WTC11 (cell line): ENCODE measurements at places on chromosomes 4 and X.

DNA sequence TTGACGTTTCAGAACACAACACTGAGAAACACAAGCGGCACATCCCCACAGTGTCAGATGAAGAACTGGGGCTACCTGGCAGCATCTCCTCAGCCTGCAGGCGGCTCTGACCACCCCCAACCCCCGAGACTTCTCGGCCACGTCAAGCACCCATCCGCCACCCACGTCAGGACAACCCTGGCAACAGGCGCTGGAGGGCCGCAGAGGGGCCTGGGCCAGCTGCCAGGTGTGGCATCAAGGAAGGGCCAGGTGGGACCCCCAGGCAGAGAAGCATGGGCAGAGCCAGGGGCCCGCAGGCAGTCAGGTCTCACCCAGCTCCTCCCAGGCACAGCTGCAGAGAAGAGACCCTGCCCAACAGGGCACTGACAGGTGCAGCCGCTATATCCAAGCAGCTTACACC, 22.3 kb downstream of the GAK start:
- no peak overlapping the region for H3K27ac ChIP-seq
- no peaks in the 10 kb centered on the region for H3K27me3 ChIP-seq
- H3K4me1 ChIP-seq = peaks cover 5% of the 10 kb centered on the region; the same call in 1 of the 2 replicates
- peaks cover 25% of the 10 kb centered on the region for H3K36me3 ChIP-seq

DNA sequence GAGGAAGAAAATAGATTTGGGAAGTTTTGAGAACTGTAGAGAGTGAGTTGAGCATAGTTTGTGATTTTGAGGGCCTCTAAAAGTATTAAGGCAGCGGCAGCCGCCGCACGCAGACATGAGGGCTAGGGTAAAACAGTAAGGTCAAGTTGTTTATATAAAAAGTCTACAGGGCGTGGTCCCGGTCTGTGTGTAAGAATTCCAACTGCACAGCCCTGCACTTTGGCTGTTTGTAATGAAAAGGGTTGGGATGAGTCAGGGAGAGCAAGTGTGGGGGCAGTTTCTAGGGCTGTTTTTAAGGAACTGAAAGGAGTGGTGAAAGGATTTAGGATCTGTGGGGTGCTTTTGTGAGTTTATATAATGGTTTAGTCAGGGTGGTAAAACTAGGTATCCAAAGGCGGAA, 55.0 kb downstream of the BEX3 start:
- no peak overlapping the region for H3K4me3 ChIP-seq
- no peak overlapping the region for H3K27ac ChIP-seq
- no peak for DNase-seq
- no peaks in the 10 kb centered on the region; the same call in 1 of the 2 replicates for H3K36me3 ChIP-seq

DNA sequence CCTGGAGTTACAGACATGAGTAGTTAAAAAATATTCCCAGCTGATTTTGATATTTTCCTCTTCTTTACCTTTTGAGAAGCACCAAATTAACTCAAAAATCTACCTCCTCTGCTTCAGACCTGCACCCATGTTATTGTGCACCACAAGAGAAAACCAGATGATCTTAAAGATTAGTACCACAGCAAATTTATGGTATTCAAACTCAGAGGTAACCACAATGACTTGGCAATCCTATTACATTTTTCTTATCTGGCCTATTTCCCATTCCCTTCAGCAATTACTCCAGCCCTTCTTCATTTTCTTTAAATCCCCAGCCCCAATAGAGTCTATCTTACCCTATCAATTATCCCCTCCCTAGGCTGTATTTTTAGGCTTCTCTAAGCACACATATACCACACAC, 535.1 kb downstream of the FAT4 start:
- H3K27ac ChIP-seq = no peak overlapping the region
- H3K4me3 ChIP-seq = no peak overlapping the region
- H3K27me3 ChIP-seq = no peaks in the 10 kb centered on the region
- no peaks in the 10 kb centered on the region for H3K36me3 ChIP-seq
- H3K4me1 ChIP-seq = no peaks in the 10 kb centered on the region

GRCh38 chr4:174522183-174523024, at the start of gene HPGD:
Gene HPGD (minus strand): TSS chr4:174522488. CDS start chr4:174522451, 37 bp downstream.
- H3K27ac ChIP-seq = no peak within 1 kb of the TSS
- peak; percentile 62 for DNase-seq
- H3K27me3 ChIP-seq = peaks cover 29% of the 10 kb centered on the region

DNA sequence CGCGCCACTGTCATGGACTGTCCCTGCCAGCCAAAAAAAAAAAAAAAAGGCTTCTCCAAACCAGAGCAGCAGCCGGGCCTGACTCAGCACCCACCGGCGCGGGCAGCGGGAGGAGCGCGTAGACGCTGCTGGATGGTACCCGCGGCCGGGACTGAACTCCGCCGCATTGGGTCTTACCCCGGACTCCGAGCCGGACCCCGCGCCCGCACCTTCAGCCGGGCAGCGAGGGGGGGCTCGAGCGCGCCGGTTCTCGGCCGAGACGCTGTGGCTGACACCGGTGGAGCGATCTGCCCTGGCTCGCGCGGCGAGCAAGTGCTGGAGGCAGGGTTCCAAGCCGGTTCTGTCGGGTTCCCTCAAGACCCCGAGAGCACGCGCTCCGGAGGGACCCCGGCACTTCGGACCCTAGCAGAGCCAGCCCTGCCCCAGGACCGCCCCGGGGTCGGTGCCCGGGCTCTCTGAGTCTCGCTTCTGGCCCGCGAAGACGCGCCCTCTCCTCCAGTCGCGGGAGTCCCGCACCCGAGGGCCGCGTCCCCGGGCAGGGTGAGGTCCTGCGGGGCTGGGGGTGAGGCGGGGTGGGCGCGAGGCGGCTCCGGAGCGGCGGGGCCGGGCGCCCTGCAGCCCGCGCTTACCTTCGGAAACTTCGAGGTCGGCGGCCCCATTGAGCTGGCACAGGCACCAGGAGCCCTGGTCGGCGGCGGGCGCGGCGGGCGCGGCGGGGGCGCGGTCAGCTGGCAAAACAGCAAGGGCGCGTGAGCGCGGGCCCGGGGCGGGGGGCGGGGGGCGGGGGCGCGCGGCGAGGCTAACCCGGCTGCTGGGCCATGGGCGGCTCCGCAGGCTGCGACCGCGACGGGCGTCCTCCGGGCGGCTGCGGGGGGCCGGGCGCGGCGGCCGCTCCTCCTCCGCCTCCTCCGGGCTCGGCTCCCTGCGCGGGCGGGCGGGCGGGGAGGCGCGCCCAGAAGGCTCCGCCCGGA, 11.8 kb upstream of the MAN2B2 start:
- peaks cover 91% of the 10 kb centered on the region for H3K27me3 ChIP-seq
- H3K27ac ChIP-seq = no peak overlapping the region
- H3K36me3 ChIP-seq = no peaks in the 10 kb centered on the region

DNA sequence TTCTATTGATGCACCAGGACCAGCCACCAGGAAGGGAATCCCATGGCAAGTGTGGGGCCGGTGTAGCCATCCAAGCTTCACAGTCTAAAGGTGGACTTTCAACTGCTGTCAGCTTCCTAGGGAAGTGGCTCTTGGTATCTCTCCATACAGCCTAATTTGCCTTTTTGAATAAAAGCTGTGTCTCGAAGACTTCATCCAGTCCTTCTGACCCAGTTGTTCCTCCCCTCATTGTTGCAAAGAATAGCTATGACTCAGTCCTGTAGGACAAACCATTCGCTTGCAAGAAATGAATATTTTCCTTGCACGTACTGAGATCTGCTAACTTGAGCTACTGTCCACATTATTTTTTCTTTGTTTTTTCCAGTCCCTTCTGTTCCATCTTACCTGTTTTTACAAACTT, 145.1 kb upstream of the CTSO start:
- no peaks in the 10 kb centered on the region for H3K36me3 ChIP-seq
- no peak overlapping the region for H3K27ac ChIP-seq
- no peaks in the 10 kb centered on the region for H3K27me3 ChIP-seq
- peaks cover 5% of the 10 kb centered on the region for H3K4me1 ChIP-seq
- no peak for DNase-seq
- H3K4me3 ChIP-seq = no peak overlapping the region

DNA sequence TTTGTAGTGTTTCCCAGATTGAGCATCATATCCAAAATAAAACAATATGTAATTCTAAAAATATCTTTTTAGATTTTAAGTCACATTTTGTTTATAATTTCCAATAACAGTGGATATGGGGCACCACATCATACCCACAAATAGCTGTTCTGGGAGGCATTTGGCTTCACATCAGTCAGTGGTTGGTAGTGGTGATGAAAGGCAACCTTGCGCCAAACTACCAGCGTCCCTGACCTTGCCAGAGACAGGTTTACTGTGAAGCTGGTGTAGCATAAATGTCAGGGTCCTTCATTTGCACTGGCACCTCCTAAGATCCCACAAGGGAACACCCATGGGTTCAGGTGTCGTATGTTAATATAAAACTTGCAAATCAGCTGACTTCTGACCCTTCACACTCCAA, 222.2 kb downstream of the DCTD start:
- H3K27me3 ChIP-seq = no peaks in the 10 kb centered on the region
- H3K27ac ChIP-seq = no peak overlapping the region
- peaks cover 26% of the 10 kb centered on the region for H3K4me1 ChIP-seq
- H3K4me3 ChIP-seq = no peak overlapping the region
- peaks cover 15% of the 10 kb centered on the region for H3K36me3 ChIP-seq
- DNase-seq = no peak

DNA sequence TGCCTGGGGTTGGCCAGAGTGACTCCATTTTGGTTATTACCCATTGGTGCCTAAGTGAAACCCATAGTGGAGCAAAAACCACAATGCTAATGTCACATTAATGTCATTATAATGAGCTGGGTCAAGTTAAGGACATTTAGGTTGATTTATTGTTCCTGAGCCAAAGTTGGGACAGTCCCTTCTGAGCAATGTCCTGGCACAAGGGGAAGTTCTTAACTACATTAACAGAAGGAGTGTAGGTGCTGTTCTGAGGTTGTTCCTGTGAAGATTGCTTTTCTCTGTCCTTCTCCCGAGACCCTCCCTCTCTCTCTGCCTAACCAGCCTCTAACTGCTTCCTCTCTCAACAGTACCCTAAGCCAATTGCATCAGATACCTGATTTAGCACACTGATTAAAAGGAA, 1956.8 kb upstream of the PCDH10 start:
- no peak overlapping the region for H3K4me3 ChIP-seq
- no peak overlapping the region for H3K27ac ChIP-seq
- no peaks in the 10 kb centered on the region for H3K27me3 ChIP-seq
- peaks cover 13% of the 10 kb centered on the region; the same call in 1 of the 2 replicates for H3K36me3 ChIP-seq
- H3K4me1 ChIP-seq = peaks cover 2% of the 10 kb centered on the region; the same call in 1 of the 2 replicates

DNA sequence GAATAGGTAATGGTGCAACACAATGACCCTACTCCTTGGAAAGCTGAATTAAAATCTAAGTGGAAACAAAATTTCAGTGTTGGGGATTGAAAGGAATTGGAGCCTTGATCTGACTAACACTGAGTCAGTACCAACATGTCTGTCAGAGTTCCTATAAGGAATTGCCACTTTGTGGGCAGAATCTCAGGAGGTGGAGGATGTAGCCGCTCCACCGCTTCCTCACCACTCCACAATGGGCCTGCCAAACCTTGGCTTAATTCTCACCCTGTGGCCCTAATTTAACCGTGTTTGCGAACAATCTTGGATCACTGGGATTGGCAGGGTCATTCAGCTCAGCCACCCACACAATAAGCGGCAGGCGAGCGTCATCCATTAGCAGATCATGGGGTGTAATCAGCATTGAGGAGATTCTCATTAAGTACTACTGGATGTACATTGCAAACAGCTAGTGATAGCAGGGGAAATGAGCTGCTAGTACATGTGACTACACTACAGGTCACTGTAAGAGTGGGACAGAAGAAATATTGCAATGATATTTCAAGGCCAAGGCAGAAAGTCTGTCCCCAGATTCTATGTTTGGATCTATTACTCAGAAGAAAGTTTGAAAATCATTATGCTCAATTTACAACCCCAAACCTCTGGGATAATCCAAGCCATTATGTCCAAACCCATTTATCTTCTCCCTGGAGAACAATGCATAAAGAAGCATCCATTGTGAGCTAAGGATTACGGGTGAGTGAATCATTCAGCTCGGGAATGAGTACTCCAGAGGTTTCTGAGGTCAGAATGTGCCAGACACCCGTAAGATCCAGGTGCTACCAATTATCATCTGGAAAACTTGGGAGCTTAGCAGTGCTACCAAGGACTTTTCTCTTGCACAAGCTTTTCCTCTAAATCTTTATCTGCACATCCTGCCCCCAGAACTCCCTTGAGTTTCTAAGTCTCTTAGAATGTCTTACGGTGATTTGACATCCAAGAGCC, 5.8 kb downstream of the SRPX start:
- peaks cover 12% of the 10 kb centered on the region for H3K4me1 ChIP-seq
- H3K36me3 ChIP-seq = no peaks in the 10 kb centered on the region
- no peak overlapping the region for H3K4me3 ChIP-seq
- H3K27ac ChIP-seq = no peak overlapping the region
- H3K27me3 ChIP-seq = peaks cover 17% of the 10 kb centered on the region
- no peak for DNase-seq

DNA sequence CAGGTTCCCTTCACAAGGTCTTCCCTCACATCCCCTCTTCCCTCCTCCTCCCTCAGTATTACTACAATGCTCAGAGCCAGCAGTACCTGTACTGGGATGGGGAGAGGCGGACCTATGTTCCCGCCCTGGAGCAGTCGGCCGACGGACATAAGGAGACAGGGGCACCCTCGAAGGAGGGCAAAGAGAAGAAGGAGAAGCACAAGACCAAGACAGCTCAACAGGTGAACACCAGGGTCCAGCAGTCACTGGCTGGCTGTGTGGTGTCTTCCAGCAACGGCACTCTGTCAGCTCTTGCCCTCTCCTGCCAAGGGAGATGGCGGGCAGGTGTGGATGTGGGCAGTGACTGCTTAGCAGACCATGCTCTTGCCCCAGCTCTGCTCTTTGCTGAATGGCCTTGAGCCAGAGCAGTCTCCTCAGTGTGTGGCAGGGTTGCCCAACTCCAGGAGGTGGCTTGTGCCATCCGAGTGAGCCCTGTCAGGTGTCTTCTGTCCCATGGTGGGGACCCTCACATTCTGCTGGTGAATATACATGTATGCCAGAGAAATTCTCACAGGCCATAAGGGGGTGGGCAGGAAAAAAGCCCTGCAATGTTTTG, 11.4 kb upstream of the UBA1 start:
- no peak overlapping the region for H3K27ac ChIP-seq
- H3K36me3 ChIP-seq = peaks cover 27% of the 10 kb centered on the region
- DNase-seq = no peak

- H3K36me3 ChIP-seq = no peaks in the 10 kb centered on the region
- peaks cover 24% of the 10 kb centered on the region for H3K4me1 ChIP-seq
- H3K4me3 ChIP-seq = no peak overlapping the region
- no peak overlapping the region for H3K27ac ChIP-seq
Measured at GRCh38 chrX:13364230-13364857, 44.5 kb upstream of the ATXN3L start.

GRCh38 chrX:71930298-71930697, 19.7 kb downstream of the NHSL2 start:
- no peak overlapping the region for H3K27ac ChIP-seq
- peaks cover 51% of the 10 kb centered on the region for H3K4me1 ChIP-seq
- no peak overlapping the region for H3K4me3 ChIP-seq
- DNase-seq = no peak
- H3K27me3 ChIP-seq = no peaks in the 10 kb centered on the region
